ENCODE measurements at places on chromosomes 3 and 15.

DNA sequence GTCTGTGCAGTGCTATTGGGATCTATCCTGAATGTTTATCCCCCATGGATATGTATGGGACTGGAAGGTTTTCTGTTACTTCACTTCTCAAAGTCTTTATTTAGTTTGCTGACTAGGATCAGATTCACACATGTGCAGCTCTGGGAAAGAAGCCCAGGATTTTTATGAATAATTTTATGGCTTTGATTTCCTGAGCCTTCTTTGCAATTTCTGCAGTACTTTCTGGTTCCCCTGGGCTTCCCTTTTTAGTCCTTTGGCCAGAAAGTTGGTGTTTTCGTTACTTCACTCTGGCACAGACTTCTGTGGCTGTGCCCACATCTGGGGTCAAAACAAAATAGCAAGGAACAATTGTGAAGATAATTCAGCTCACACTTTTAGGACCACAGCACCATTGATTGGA lies 721.0 kb downstream of the OTOL1 start:
- DNase-seq = no peak

GRCh38 chr3:171380711-171381425 lies 79.3 kb downstream of the TNIK start:
- DNase-seq = no peak

DNA sequence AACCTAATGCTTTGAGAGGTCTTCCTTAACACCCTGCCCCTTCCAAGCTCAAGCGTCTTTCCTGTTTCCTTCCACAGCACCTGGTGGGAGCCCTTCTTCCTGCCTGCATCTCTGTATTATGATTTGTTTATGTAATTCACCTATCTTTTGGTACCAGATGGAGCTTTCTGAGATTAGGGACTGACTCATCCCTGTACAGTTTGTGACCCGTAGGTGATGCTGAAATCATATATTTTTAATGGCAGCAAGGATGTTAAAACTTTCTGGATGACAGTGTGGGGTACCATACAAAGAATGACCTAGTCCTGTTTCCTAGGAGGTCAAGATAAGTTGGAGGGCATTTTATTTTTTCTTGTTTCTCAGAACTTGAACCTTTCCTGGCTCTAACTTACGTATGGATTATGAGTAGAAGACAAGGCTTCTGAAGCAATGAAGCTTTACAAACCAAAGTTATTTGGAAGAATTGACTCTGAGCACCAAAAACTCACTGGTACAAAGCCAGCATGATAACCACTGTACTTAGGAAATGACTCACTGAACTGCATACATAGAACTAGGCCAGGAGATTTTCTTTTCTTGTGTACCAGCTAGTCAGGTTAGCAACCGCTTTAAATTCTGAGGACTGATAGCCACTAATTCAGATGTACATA lies 46.6 kb downstream of the HHLA2 start:
- DNase-seq = no peak

DNA sequence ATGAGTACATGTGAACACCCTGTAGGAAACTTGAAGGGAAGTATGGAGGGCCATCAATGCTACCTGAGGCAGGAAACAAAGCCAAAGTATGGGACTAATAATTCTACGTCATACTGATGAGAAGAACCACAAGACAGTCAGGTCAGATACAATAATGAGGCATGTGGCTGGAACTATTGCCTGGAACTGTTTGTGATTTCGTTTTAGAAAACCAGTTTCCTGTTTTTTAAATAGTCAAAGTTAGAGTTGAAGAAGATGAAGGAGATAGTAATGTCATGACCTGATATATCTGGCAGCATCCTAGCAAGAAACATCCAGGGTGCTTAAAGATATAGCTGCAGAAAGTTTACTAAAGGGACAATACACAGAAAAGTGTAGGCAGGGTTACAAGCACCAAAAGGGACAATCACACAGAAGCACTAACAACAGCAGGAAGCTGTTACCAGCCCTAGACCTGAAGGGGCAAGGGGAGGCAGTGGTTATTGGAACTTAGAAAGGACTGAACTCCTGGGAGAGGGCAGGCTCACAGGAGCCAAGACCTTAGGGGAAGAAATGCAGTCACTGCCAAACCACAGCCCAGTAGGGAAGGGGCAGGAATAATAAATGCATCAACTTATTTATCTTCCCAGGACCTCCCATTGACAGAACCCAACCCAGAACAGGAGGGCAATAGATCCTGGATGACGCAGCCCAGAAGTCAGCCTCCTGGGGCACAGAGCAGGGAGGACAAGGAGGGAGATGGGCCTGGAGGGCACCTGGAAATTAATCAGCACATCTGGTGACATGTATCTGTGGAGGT lies 302.1 kb upstream of the STT3B start:
- no peak for DNase-seq

DNA sequence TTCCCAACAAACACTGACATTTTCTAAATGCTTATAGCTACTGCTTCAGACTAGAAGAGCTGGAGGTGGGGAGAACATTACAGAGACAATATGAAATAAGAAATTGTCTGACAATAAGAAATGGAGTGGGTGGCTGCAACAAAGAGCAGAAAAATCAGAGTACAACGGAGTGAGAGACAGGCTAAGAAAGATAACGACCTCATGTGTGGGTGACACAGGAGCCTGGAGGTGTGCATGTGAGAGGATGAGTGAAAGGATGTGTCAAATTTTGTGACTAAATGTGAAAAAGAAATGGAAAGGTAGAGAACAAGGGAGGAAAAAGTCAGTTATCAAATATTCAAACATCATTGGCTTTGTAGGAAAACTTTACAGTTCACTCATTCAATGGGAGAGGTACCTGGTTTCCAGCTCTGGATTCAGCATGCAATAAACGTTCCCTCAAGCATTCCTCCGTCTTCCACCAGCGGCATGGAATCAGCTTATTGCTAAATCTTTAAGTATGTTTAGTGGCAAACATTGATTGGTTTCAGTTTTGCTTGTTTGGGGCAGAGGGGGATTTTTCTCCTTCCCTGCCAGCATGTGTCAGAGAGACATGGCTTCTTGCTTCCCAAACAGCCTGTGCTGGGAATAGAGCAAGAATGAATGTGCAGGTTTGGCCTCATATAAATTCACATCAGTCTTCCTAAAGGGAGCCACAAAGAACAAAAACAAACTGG lies 103.8 kb upstream of the CHRM5 start:
- DNase-seq = no peak

DNA sequence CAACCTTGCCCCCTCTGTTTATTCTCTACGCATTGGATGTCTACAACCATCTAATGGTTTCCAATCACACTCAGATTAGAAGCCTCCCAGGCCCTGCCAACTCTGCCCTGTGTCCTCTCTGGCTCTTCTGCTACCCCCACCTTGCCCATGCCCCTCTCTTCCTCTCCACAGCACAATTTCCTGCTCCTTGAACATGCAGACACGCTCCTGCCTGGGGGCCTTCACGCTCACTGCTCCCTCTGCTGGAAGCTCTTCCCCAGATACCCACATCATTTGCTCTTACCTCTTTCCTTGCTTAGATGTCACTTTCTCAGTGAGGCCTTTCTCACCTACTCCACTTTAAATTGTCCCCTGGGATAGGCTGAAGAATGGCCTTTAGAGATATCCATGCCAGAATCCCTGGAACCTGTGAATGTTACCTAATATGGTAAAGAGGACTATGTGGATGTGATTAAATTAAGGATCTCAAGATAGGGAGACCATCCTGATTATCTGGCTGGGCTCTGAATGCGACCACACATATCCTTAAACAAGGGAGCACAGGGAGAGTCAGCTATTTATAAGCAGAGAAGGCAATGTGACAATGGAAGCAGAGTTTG lies 9.9 kb downstream of the KY start:
- no peak for DNase-seq

GRCh38 chr3:102415553-102415952 lies 19.3 kb upstream of the ZPLD1 start:
- no peak for DNase-seq

GRCh38 chr3:133468251-133468721 lies 68.4 kb downstream of the BFSP2 start:
- DNase-seq = no peak

DNA sequence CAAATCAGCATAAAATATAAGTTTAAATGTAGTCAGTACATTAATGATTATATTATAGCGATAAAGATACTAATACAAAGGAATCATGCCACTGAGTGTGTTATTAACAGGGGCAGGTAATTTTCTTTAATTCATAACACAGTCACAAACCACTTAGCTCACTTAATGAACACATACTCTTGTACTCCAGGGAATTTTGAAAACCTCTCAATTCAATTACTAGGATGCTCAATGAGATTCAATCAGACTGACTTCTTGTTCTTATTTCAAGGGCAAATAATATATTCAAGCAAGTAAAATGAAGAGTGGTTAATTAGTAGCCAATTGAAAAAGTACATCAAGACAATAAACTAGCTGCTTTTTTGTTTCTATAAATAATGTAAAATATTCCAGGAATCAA lies 5.8 kb upstream of the SUCNR1 start:
- no peak for DNase-seq

GRCh38 chr3:197256836-197257444 lies 41.5 kb downstream of the DLG1 start:
- DNase-seq = peak; percentile 12

- DNase-seq = no peak
Observed at GRCh38 chr3:55893045-55893664, 406.0 kb upstream of the WNT5A start.
